ENCODE measurements at places on chromosomes 4 and X.

- DNase-seq, result no peak
These were observed 101.6 kb downstream of the KLHL8 start for GRCh38 chr4:87118826-87119225.

DNA sequence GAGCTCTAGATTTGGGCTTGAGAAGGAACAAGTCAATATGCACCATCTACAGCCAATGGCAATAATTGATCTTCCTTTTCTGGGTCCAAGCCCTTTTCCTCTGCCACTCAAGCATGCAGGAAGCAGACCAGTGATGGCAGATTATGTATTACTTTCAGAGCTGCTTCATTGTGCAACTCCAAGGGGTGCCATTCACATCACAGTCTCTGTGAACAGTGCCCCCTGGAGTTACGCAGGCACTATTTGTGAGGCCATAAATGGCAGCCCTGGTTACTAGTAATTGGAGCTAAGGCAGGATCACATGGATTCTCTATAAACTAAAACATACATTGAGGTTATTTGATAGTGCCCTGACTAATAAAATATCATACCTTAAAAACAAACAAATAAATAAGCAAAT is 313.4 kb upstream of the SLC7A11 start:
- DNase-seq, result no peak

DNA sequence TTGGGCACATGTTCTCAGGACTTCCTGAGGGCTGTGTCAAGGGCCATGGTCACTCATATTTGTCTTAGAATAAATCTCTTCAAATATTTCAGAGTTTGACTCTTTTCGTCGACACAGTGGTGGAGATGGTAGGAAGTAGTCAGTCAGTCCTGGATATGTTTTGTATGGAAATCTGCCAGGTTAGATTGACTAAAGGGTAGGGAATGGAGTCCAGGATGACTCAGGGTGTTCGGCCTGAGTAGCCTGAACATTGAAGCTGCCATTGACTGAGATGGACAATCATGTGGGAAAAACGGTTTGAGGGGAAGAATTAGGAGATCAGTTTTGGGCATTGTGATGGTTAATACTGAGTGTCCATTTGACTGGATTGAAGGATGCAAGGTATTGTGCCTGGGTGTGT is 177.1 kb upstream of the CENPE start:
- no peak for DNase-seq

DNA sequence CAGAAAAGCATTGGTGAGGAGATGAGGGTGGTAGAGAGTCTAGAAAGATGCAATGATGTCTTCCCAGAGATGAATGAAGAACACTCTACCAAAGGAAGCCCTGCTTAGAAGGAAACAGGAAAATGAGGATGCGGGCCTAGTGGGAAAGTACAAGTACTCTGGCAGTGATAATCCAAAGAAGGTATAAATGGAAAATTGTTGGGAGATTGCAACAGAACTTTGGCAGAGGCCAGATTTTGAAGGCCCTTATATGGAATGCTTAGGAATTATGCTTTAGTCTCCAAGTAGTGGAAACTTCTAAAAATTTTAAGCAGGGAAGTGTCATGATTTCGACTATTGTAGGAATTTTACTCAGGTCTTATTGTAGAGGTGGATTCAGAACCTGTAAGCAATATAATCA is 11.0 kb downstream of the ARSJ start:
- DNase-seq, result no peak

DNA sequence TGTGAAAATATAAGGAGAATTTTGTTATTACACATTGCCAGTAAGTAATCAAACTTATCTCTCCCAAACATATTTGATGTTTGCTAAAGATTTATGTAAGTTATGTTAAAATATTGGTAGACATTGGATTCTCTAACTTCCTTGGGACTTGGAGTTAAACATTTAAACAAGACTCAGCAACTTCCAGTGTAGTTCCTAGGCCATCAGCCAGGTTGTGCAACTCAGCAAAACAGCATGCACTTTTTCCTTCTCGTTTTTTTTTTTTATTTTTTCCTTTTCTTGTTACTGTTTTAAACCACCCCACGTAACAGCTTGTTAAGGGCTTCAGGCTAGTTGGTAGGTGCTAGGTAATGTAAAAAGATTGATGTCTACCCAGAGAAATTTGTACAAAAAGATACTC is 510.4 kb downstream of the ANKRD50 start:
- no peak for DNase-seq

All from activated T-helper 9 cell treated with anti-CD3 and anti-CD28 coated beads, Interleukin-2, amount 50 U/mL, for 16 hours (primary cell).